Activated T-helper 1 cell treated with anti-CD3 and anti-CD28 coated beads, Interleukin-2, amount 50 U/mL, for 16 hours (primary cell): ENCODE measurements at places on chromosomes 7 and 10.

DNA sequence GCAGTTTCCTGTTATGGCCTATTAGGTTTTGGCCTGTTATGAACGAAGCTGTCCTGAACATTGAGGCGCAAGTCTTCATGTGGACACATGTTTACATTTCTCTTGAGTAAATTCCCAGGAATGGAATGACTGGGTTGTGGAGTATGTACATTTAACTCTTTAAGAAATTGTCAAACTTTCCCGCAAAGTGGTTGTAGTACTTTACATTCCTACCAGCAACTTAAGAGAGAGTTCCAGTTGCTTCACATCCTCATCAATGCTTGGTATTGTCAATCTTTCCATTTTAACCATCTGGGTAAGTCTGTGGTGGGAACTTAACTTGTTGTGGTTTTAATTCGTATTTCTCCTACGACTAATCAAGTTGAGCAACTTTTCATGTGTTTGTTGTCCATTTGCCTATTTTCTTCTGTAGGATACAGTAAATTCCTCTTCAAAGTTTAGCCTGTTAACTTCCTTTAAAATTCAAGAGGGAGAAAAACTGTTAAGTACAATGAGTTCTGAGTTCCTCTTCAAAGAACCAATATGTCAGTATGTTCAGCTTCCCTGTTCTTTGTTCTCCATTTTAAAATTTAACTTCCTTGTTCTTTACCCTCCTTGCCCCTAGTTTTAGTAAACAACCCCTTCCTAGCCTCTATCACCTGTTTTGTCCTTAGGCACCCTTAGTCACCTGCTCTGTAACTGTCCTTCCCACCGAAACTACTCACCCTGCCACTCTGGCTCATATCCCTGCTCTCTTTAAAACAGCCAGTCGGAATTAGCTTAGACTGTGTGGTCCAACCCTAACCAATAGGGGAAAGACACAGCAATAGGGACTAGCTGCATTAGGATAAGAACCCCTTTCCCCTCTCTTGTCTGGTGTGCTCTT lies 74.0 kb downstream of the FAM241B start:
- no peak for DNase-seq

GRCh38 chr7:150421831-150422230 lies 28.6 kb upstream of the GIMAP8 start:
- DNase-seq = no peak

DNA sequence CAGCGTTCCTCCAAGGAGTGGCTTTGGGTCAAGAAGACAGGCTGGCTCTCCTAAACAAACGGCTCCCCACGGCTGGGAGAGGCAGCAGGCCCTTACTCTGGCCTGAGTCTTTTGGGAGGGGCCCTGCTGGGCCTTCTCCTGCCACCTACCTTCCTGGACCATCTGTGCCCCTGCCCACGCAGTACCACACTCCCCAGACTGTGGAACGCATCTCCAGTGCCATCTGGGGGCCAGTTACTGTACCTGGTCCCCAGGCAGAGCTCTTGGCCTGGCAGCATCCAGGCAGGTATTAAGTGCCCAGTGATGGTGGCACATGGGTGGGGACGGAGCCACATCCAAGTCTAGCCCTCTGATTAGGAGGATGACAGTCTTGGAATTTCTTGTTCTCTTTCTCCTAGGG lies 14.4 kb downstream of the ALKBH4 start:
- peak; percentile 25 for DNase-seq

DNA sequence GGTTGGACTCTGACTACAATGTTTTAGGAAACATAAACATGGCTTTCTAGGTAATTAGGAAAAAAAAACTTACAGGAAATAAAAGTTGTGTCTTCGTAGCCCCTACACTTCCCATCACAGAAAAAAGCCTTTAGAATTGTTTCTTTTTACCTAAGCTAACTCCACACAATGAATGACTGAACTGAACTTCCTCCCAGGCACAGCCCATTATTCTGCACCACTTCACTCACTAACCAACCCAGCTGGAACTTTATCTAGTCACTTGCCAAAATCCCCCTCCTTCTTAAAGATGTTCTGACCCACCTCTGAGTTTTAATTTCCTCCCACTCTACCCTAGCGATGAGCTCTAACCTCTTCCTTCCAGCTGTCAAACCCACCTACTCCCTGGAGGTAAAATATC lies 91.7 kb upstream of the MEOX2 start:
- DNase-seq = no peak

DNA sequence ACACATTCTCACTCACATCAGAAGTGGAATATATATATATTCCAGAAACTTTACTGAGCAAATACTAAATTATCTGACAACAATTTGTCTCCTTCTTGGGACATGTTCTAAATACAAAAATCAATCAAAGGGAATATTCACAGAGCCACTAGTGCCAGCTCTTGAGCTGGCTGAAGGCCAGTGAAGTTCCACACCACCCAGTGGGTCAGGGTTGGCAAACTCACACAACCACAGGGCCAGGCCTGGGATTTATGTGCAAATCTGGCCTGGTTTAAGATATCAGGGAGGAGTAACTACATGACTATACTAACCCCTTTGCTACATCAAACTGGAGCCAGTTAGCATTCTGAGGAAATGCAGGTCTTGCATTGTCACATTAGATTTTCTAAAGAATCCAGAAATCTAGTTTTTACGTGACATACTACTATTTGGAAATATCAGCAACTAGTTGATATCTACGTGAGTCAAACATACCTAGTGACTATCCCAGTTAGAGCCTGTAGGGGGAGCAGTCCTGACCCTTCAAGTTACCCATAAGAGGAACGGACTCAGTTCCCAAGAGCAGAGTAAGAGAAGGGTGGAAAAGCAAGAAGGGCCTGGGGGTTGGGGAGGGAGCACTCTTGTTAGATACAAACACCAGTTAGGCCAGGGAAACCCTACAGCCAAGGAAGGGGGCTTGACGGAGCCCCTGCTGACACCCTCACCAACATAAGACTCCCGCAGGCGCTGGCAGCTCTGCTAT lies 600.4 kb downstream of the KCNMA1 start:
- DNase-seq = no peak

- no peak for DNase-seq
These were observed 212.7 kb upstream of the FAM3C start for GRCh38 chr7:121608785-121609184.

DNA sequence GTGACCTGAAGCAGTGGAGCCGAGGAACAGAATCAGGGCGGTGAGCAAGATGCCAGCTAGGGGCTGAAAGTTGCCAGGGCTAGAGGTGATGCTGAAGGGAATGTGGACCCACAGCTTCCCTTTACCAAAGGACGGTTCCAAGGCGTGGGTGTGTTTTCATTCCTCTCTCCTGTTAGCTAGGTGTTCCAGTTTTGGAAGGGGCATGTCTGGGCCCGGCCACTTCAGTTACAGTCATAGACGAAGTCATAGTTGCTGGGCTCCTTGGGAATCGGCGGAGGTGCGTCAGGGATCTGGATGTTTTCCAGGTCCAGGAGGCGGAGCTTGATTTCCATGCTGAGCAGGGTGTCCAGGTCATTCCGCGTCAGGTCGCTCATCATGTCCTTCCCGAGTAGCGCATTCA lies 131.0 kb upstream of the AOAH start:
- DNase-seq = no peak

GRCh38 chr7:55073051-55073511 lies 54.3 kb downstream of the EGFR start:
- no peak for DNase-seq

GRCh38 chr10:91907033-91907594 lies 2.2 kb downstream of the FGFBP3 start:
- DNase-seq = no peak

DNA sequence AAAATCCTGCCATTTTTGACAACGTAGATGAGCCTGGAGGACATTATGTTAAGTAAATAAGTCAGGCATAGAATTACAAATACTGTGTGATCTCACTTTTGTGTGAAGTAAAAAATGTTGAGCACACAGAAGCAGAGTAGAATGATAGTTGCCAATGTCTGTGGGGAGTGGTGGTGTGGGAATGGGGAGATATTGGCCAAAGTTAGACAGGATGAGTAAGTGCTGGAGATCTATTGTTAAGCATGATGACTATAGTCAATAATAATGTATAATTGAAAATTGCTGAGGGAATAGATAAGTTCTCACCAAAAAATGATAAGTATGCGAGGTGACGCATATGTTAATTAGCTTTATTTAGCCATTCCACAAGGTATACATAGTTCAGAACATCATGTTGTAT lies 92.0 kb downstream of the GPR85 start:
- no peak for DNase-seq

DNA sequence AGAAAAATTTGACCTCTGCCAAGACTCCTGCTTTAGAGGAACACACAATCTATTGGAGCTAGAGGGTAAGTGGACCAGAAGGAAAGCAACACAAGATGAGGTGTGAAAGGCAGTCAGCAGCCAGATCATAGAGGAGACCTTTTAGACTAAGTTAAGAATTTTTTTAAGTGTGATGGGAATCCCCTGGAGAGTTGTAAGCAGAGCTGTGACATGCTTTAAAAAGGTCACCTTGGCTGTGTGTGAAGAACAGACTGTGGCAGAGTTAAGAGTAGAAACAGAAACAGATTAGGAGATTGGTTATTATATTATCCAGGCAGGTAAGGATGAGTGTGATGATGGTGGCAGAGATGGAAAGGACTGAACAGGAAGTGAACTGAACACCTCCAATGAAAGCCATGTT lies 23.5 kb downstream of the CPEB3 start:
- DNase-seq = no peak

DNA sequence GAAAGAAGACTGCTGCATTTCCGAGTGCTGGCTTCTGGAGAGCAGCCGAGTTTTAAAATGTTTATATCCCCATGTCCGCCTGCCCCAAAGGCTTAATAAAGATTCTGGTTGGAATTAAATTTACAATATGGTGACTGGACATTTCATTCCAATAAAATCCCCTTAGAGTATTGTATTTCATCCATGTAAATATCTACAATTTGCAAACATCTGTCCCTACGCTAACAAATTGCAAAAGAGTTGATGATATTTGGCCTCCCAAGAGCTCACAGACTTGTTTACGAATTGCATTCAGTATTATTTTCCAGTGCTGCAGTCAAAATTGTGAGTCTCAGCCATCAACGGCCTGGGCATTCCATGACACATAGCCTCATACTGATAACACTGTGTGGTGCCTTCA lies 50.1 kb downstream of the PLEKHS1 start:
- DNase-seq = no peak

DNA sequence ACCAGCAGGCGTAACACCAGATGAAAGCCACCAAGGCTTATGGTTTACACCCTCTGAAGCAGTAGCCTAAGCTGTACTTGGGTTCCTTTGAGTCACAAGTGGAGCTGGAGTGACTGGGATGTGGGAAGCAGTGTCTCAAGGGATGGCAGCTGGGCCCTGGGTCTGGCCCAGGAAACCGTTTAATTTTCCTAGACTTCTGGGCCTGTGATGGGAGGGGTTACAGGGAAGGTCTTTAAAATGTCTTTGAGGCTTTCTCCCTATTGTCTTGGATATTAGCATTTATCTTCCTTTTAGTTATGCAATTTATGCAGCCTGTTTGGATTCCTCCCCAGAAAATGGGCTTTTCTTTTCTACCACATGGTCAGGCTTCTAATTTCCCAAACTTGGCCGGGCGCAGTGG lies 568.2 kb downstream of the ANKRD7 start:
- DNase-seq = no peak

DNA sequence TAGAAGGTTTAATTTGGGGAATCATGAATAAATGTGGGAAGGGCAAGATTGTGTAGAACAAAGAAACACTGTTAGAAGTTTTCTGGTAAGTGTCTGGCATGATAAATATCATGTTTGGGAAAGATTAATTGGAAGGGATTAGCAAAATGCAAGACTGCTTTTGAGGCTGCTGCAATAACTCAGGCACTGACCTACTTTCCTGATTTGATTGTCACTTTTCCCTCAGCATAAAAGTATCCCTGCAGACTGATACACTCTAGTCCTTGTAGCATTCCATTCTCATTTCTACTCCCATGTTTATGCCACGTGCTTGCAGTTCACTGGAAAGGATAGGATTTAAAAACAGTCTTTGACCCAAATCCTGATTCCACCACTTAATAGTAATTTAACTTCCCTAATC lies 303.3 kb upstream of the SEMA3A start:
- no peak for DNase-seq

- no peak for DNase-seq
These were observed 248.7 kb downstream of the CAMK1D start for GRCh38 chr10:12597788-12598765.

DNA sequence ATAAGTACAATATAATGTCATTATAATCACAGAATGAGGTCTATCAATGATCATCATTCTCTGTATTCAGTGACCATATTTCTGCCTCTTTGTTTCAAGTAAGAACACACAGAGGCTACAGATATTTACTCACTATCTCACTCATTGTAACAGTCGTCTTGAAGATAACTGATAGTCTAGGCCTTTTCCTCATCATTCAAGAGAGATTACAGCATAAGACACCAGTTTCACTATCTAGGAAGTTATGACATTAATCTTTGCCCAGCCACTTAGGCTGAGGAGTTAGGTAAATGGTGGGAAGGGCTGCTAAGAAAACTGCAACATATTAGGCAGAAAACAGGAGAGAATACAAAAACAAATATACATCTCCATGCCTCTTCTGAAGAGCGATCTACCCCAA lies 125.3 kb downstream of the CHCHD3 start:
- no peak for DNase-seq

- DNase-seq = no peak
These were observed 41.7 kb upstream of the DUSP5 start for GRCh38 chr10:110456046-110456445.

- no peak for DNase-seq
These were observed 480.3 kb upstream of the C7orf33 start for GRCh38 chr7:148110097-148110868.

DNA sequence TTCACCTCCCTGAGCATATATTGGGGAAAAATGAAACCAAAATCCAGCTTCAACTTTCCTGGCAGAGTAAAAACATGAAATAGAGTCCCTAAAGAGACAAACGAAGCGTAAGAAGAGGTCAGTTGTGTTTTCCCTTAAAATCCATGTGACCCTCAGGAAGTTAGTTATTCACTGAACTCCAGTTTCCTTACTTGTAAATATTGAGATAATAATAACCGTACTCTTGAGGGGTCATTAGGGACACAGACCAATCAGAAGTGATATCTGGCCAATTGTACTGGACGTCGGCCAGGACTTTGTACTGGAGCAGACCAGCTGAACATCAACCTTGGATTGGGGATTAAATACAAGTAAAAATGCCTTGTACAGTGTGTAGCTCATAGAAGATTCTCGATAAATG lies 167.0 kb downstream of the GATA3 start:
- no peak for DNase-seq

DNA sequence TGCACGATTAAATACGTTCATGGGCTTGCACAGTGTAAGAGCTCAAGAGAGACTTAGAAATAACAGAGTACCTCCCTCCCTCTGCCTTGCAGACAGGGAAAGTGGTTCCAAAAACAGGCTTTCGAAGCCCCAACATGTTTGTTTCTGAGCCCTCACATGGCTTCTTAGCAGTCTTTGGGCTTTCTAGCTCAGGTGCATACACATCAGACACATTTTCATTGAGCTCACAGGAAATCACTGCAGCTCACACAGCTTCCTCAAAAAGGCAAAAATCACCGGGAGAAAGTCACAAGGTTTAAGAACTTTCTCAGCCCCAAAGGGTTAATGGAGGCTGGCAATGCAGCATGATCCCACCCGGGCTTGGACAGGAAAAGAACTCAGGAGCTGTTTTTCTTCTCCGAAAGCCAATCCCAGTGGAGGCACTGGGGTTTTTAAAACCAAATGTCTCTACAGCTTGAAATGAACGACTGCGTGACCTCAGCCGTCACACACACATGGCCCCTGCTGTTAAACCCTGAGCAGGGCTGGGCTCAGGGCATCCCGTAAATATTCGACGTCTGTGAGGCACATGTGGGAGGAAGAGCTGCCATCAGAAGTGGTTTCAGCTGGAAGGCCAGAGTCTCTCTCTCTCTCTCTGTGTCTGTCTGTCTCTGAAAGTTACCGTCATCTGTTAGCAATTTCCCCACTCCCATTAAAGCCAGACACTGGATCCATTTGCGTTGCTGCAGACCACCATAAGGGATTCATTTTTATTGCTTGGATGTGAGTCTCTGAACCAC lies 69.7 kb downstream of the CALML3 start:
- no peak for DNase-seq
